Colonic mucosa (tissue), 4 donors: ENCODE measurements at places on chromosomes 7 and 10.
A peak's percentile ranks its signal among the peaks of the same experiment; 100 is the strongest.

DNA sequence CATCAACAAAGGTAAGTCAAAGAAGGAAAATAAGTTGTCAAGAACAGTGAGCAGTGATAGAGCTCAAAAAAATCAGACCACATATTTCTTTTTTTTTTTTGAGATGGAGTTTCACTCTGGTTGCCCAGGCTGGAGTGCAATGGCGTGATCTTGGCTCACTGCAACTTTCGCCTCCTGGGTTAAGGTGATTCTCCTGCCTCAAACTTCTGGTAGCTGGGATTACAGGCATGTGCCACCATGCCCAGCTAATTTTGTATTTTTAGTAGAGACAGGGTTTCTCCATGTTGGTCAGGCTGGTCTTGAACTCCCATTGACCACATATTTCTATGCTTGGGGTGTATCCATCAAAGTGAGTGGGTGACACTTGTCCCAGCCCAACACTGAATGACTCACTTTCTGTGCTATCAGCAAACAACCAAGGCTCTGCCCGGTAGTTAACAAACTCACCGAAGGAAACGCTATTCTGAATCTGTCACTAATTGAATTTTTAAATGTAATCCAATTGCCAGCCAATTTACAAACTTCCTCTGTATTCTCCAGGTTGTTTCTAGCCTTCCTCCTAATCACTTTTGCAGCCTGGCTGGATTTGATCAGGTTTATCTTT, 19.6 kb upstream of the SMNDC1 start:
- no peak for DNase-seq

GRCh38 chr7:133854739-133855138, 272.4 kb upstream of the LRGUK start:
- no peak for DNase-seq

GRCh38 chr10:93542358-93542791, 24.1 kb upstream of the FFAR4 start:
- peak; percentile 86 for DNase-seq

DNA sequence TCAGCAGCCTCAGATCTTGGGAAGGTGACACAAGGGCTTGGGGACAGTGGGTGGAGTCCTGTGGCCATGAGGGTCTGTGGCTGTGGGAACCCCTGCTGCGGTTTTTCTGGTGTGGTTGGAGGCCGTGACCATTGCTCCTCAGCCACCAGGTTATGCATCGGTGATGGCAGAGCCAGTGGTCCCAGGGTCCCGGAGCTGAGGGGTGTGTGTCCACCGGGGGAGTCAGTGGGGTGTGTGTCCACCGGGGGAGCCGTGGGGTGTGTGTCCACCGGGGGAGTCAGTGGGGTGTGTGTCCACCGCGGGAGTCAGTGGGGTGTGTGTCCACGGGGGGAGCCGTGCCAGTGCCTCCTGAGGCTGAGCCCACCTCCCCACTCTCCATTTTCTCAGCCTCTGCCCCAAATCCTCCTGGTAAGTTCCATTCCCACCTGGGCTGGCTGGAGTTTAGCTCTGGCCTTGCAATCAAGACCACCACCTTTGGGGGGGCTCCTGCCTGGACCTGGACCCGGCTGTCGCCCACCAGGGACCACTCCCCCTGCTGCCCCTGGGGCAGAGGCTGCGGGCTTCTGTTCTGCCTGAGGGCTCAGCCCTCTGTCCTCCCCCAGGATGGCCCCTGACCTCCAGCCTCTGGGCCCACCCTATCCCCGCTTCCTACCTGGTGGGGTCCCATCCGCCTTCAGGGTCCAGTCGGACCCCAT, 143.5 kb downstream of the ELFN1 start:
- DNase-seq, result no peak

GRCh38 chr10:131882151-131882550, 18.7 kb upstream of the PPP2R2D start:
- no peak for DNase-seq

DNA sequence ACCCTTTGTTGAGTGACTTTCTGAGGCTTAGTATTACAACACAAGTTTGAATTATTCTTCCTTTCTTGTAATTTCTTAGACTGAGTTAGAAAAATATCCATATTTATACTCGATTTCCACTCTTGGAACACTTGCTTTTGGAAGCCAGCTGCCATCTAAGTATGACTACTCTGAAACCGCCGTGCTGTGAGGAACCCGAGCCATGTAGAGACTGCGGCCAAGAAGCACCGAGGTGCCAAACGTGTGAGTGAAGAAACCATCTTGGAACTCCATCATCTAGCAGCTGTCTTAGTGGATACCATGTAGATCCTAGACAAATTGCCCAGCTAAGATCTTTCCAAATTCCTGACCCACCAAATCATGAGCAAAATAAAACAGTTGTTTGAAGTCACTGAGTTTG, 49.7 kb upstream of the PRKAR2B start:
- no peak for DNase-seq

GRCh38 chr10:87866412-87866974, 3.1 kb downstream of the PTEN start:
- DNase-seq, result no peak

DNA sequence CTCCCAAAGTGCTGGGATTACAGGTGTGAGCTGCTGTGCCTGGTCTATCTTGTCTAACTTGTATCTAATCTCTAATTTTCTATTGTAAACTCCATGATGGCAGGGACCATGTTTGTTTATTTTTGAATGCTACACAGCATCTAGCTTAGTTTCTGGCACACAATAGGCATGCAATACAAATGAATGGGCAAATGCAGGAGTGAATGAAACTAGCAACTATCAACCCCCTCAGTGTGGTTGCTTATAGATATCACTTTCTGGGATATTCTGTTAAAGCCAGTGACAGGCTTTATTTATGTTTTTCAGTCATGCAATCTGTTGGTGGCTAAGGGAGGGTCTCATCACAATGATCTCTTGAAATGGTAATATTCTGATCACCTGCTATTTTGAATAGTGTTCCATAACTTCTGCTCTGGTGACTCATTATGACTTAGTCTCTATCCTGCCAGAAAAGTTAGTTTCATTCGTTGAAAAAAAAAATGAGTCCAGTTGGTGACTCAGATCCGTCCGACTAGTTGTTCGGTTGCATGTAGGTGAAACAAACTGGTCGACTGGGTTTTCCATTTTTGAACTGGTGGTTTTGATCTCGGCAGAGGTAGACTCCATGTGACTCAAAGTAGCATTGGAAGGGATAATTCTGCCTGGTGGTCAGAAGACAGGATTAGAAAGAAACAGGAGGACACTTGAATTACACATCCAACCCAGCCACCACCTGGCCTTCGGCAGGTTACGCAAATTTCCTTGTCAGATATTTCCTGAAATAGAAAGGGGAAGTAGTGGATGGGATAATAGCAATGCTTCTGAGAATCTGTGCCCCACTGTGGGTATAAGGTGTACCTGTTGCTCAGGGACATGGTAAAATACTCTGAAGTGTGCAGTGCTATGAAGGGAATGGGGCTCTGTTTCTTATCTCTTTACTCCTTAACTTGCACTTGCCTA, 76.8 kb downstream of the GATA3 start:
- no peak for DNase-seq

- no peak for DNase-seq
Measured at GRCh38 chr10:78455236-78455635, 421.6 kb downstream of the RPS24 start.

GRCh38 chr10:7436490-7437100, 25.8 kb upstream of the SFMBT2 start:
- no peak for DNase-seq
